ENCODE measurements at places on chromosomes 12 and 14. TPM values are rescaled to one million over a fixed set of nuclear protein-coding genes. Genes with fewer than 3 reads are reported as not detected.

Gene GALNT6
- total RNA-seq = 61.9 TPM

Gene ARHGAP9
- not detected for total RNA-seq

Gene FAM181A
- total RNA-seq = not detected

Gene ACSM4
- not detected for total RNA-seq

Gene SPX
- total RNA-seq = 9.4 TPM

Gene SLC25A47
- not detected for total RNA-seq

Gene TSPAN9
- total RNA-seq = 3.4 TPM

Gene PRPH
- total RNA-seq = not detected

Gene RPGRIP1
- total RNA-seq = not detected

Gene HOXC10
- total RNA-seq = 2.2 TPM

Gene CDKN3
- 7.5 TPM for total RNA-seq

Gene KLRC2
- not detected for total RNA-seq

Measured in tracheal epithelial cell (primary cell).